ENCODE measurements at places on chromosomes 12 and 14.

DNA sequence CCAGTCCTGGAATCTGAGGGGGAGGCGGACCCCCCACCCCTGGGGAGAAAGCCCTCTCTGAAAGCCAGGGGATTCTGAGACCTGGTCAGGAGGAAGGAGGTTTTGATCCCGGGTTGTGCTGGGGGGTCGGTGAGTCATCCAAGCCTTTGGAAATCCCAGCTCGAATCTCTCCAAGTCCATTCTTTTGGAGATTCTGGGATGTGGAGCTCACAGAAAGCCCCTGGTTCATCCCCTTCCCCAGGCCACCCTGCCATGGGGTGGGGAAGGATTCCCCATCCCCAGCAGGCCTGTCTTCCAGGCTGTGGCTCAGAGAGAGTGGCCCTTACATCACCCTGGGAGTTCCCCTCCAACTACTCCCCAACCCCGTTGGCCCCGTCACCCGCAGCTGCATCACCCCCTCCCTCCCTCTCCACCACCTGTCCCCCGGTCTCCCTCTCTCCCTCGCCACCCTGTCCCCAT is 14.3 kb downstream of the EXOC3L4 start:
- no peak for DNase-seq

- DNase-seq, result no peak
These were observed 18.5 kb upstream of the ANO2 start for GRCh38 chr12:5963515-5963914.

- DNase-seq, result no peak
These were observed 111.0 kb upstream of the LHX5 start for GRCh38 chr12:113582521-113583218.

GRCh38 chr14:103861413-103862392 is 14.3 kb upstream of the PPP1R13B start:
- DNase-seq, result no peak

- no peak for DNase-seq
These were observed 39.6 kb downstream of the MGAT4C start for GRCh38 chr12:86216591-86216990.

DNA sequence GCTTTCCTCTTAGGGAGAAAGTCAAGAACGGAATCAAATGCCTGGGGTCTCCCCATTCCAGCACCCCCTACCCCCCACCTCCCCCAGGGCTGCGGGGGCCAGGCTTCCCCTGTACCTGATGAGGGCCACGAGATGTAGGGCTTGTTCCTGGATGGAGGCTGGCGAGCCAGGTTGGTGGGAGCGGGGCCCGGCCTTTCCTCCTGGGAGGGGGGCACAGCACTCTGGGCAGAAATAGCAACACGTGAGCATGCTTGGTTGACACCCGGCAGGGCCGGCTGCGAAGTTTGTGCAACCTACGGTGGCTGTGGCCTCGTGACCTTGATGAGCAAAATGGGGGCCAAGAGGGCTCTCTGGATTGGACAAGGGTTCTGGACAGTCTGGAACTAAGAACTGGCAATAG is 15.7 kb downstream of the AMN start:
- no peak for DNase-seq

DNA sequence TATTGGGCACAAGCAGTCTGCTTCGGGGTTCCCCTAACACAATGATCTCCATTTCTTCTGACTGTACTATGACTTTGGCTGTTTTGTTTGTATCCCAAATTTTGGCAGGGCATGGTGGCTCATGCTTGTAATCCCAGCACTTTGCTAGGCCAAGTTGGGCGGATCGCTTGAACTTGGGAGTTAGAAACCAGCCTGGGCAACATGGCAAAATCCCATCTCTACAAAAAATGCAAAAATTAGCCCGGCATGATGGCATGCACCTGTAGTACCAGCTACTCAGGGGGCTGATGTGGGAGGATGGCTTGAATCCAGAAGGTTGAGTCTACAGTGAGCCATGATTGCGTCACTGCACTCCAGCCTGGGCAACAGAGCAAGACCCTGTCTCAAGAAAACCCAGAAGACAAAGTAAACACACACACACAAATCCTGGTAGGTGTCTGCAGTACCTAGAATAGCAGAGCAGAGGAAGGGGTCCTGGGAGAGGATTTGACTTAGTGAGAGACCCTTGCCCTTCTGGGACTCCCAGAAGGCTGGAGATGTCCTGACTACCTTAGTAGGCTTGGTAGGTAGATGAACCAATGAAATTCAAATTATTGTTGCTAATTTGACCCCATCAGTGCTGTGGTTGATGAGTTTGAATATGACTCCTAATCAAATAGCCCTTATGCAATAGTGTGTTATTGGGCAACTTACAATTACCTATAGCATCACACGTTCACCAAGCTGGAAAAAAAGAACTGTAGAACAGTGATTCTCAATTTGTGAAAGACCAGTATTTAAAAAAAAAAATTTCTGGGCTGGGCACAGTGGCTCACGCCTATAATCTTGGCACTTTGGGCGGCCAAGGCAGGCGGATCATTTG is 6.8 kb upstream of the AEBP2 start:
- DNase-seq, result no peak

GRCh38 chr12:19850346-19851065 is 411.2 kb downstream of the AEBP2 start:
- peak; percentile 24 for DNase-seq

GRCh38 chr14:52711666-52712065 is 4.7 kb downstream of the PSMC6 start:
- DNase-seq, result no peak

DNA sequence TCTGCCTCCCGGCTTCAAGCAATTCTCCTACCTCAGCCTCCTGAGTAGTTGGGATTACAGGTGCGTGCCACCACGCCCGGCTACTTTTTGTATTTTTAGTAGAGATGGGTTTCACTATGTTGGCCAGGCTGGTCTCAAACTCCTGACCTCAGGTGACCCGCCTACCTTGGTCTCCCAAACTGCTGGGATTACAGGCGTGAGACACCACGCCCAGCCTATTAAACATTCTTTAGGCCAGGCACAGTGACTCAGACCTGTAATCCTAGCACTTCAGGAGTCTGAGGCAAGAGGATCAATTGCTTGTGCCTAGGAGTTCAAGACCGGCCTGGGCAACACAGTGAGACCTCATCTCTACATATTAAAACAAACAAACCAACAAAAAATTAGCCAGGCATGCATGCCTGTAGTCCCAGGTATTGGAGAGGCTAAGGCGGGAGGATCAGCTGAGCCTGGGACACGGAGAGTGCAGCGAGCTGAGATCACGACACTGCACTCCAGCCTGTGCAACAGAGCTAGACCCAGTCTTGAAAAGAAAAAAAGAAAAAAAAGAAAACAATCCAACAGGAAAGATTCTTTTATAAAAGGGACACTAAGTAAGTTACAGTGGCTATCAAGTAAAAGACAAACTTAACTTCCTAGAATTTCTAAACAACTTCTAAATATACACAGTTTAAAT is 70.2 kb downstream of the HECTD1 start:
- DNase-seq, result no peak

GRCh38 chr12:122403115-122403770 is 19.2 kb downstream of the CLIP1 start:
- no peak for DNase-seq

GRCh38 chr14:92241966-92242595 is 80.9 kb upstream of the SLC24A4 start:
- no peak for DNase-seq

DNA sequence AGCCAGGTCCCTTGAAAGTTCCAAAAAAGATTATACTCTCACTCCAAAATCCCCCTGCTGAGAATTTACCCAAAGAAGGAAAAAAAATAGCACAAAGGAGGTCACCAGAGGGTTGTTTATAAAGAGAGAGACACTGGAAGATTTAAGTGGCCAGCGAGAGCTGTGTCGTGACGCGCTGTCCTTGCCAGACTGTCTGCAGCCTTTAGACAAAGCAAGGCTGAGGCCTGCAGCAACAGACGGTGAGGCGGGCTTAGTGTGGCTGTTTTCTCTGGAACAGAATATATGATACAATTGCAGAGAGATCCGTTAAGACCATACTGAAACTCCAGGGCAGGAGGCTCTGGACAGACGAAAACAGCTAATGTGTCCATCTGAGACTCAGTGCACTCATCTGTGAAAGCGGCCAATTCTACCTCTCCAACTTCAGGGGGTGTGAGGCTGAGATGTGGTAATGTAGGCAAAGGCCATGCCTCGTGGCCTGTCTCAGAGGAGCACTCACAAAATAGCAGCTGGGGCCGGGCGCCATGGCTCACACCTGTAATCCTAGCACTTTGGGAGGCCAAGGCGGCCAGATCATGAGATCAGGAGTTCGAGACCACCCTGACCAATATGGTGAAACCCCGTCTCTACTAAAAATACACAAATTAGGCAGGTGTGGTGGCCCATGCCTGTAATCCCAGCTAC is 36.2 kb downstream of the ANAPC7 start:
- DNase-seq, result no peak

DNA sequence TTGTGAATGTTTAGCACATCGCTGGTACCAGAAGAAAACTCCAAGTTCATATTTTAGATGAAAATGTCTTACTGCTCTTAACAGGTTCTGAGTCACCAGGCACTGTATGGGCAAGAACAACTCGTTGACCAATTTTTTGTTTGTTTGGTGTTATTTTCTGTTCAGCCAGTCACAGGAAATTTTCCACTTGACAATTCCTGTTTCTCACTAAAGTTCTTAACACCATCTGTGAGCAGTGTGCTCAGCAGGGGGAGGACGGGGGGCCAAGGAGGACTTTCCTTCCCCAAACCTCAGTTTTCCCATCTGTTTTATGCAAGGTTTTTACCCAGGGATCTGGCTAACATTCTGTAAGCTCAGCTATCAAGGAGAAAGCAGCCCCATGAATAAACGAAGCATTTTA is 3.0 kb downstream of the NUAK1 start:
- no peak for DNase-seq

DNA sequence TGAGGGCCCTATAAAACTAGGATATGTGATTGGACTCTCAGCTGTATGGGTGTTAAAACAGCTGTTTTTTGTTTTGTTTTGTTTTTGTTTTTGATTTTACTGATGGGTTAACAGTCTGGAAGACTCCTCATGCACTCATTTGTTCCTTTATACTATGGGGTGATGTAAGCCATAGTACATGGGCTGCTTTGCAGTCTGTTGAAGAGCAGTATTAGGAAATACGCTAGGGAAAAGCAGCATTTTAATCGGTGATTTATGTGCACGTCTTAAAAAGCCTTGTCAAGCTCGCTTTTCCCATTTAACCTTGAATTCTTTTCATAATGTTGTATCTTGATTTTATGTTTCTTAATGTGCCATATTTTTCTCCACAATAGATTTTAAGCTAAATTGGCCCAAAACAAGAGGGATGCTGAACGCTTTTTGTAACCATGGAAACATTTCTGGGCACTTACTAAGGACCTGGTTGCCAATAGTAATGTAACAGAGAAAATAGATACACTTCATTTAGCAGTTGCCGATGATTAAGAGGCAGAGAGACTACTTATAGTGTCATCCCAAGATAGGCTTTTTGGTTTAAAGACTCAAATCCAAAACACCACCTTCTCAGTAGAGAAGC is 244.0 kb downstream of the SNAPC1 start:
- no peak for DNase-seq

- no peak for DNase-seq
These were observed 12.5 kb upstream of the TEX22 start for GRCh38 chr14:105385698-105386365.

DNA sequence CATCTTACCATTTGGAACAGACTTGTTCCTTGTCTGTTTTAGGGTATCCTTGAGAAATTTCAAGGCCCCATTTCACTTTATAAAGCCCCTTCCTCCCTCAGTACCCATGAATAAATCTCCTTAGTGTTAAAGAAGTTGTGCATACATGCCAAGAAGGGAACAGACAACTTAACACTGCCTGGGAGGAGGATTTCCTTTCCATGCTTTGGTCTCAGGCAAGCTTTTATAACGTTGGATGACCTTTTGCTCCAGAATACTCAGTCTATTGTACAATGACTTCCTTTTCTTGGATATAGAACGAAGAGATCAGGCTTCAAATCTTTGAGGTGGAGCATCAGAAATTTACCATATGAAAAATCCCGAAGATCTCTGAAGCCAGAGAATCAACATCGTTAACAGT is 551.4 kb downstream of the PRKD1 start:
- DNase-seq, result no peak

DNA sequence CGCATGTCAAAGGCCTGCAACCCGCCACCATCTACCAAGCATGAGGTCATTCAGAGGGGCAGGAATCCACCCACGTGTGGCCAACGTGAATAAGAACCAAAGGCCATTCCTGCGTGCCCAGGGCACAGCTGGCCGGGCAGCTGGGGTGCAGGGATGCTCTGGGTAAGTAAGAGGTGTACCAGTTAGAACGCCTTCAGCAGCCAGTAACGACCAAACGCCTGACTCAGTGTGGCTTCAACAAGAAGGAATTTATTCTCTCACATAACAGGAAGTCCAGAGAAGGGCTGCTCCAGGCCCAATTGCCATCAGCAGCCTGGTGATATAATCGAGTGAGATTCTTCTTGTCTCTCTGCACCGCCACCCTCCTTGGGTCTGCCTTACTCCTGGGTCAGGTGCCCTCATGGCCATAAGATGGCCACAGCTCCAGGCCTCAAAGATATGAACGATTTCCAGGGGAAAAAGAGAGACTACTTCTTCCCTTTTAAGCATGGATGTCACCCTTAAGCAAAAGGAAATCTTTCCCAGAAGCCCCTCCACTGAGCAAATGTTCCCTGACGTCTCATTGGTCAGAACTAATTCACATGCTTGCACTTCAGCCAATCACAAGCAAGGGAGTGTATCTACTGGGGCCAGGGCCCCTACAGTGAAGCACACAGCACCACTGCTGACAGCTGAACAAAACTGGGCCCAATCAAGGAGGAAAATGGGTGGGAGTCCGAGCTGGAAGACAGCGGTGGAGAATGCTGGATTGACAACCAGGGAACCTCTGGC is 7.3 kb downstream of the TTC7B start:
- DNase-seq, result no peak

- no peak for DNase-seq
These were observed 5.2 kb upstream of the ACADS start for GRCh38 chr12:120720234-120720986.

GRCh38 chr14:106657460-106657859 is 1131.1 kb downstream of the TMEM121 start:
- no peak for DNase-seq

- DNase-seq, result no peak
These were observed 1.6 kb upstream of the C1R start for GRCh38 chr12:7093892-7094291.

GRCh38 chr12:49483619-49484018 is 55.2 kb upstream of the KCNH3 start:
- DNase-seq, result no peak

DNA sequence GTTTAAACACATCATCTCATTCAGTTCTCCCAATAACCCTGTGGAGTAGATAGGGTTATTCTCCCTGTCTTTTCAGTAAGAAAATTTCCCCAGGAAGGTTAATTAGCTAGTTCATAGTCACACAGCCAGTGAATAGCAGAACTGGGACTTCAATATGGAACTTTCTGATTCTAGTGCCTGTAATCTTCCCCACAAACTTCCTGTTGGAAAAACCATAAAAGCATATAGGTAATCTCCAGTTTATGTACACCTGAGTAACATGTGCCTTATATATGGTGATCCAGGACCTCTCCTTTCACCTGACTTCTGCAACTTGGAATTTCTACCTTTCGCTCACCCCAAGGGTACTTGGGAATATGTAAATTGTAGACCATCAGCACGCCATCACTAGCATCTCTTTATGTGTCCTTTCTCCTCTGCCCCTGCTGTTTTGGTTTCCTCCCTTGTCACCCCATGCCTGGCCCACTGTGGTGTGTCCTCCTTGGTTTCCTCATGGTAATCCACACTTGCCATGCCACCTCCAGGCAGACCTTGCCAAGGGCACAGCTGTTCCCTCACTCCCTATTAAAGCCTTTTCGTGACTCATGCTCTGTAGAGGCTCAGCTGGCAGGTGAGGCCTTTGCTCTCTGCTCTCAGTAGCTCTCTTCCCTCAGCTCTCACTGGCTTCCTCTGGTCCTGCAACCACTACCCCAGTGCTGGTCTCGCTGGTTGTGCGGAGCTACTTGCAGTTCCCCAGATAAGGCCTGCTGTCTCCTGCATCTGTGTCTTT is 16.7 kb downstream of the TBC1D30 start:
- no peak for DNase-seq

All from T47D (cell line).